SK-N-MC (cell line): ENCODE measurements at places on chromosomes 3 and 15.
A peak's percentile ranks its signal among the peaks of the same experiment; 100 is the strongest.

GRCh38 chr15:97141360-97141759, 810.9 kb downstream of the NR2F2 start:
- DNase-seq, result no peak

GRCh38 chr3:177977381-177978158, 558.7 kb upstream of the KCNMB2 start:
- no peak for DNase-seq

GRCh38 chr3:100360757-100361496, 26.4 kb downstream of the NIT2 start:
- DNase-seq, result no peak

- no peak for DNase-seq
Observed at GRCh38 chr15:80264031-80264430, 12.0 kb upstream of the CTXND1 start.

DNA sequence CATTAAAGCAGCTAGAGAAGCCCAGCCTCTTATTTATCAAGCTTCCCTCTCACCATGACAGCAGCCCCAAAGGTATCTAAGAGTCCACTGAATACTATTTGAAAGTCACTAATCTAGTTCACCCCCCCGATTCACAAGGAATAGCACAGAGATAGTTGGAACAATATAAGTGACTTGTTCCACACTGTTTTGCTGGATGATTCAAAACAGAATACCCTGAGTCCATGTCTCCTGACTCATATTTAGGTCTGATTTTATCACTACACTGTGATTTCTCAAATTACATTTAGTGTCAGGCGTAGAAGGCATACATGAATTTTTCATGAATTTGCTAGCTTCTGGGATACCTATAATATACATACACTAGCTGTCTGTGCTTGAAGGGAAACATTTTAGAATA, 18.7 kb upstream of the EOGT start:
- no peak for DNase-seq

- DNase-seq, result no peak
Observed at GRCh38 chr3:124383846-124384466, 346.3 kb upstream of the UMPS start.

- no peak for DNase-seq
Observed at GRCh38 chr3:112604536-112604935, 36.4 kb downstream of the CCDC80 start.

- DNase-seq, result no peak
Observed at GRCh38 chr15:75112278-75112847, 89.0 kb downstream of the PPCDC start.

DNA sequence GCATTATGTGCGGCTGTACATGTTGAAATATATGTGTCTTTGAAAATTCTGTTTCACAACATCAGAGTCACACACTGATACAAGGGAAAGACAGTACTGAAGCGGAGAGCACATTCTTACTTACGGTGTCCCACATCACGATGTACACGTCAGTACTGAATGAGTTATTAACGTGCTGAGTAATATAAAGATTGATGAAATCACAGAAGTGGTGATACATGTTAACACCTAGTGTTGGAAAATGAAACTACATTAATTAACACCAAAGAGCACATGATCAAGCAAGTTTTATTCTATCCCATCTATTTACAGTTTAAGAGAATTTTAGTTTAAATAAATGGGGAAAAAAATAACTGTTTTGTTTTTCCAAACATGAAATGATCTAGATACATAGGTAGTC, 15.6 kb downstream of the EOGT start:
- no peak for DNase-seq

GRCh38 chr15:72591361-72591760, 63.1 kb upstream of the GOLGA6B start:
- no peak for DNase-seq

GRCh38 chr3:177516158-177517011, 319.1 kb upstream of the TBL1XR1 start:
- DNase-seq, result peak; percentile 32

GRCh38 chr15:100241572-100242482, 99.9 kb downstream of the ADAMTS17 start:
- no peak for DNase-seq

GRCh38 chr15:83283813-83284558, 478 bp downstream of the BNC1 start:
- no peak for DNase-seq

- DNase-seq, result no peak
Observed at GRCh38 chr3:141981084-141981483, 104.6 kb downstream of the ATP1B3 start.

DNA sequence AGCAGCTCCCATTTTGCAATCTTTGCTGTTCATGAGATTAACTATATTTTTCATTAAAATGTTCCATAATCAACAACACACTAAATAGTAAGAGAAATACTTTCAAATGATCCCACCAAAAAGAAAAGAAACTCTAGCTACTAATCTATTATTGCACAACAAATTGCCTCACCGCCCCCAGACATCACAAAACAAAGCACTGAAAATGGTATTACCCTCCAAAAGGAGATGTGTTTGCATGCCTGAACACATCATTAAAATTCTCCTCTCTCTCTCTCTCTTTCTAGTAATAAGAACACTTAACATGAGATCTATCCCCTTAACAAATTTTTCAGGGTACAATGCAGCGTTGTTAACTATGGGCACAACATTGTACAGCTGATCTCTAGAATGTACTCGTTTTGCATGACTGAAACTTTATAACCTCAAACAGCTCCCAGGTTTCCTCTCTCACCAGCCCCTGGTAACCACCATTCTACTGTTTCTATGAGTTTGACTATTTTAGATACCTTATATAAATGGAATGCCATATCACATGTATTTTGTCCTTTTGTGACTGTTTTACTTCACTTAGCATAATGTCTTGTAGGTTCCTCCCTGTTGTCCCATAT, 33.1 kb downstream of the WNT5A start:
- DNase-seq, result no peak

GRCh38 chr15:85010386-85011159, 28.9 kb downstream of the PDE8A start:
- no peak for DNase-seq

DNA sequence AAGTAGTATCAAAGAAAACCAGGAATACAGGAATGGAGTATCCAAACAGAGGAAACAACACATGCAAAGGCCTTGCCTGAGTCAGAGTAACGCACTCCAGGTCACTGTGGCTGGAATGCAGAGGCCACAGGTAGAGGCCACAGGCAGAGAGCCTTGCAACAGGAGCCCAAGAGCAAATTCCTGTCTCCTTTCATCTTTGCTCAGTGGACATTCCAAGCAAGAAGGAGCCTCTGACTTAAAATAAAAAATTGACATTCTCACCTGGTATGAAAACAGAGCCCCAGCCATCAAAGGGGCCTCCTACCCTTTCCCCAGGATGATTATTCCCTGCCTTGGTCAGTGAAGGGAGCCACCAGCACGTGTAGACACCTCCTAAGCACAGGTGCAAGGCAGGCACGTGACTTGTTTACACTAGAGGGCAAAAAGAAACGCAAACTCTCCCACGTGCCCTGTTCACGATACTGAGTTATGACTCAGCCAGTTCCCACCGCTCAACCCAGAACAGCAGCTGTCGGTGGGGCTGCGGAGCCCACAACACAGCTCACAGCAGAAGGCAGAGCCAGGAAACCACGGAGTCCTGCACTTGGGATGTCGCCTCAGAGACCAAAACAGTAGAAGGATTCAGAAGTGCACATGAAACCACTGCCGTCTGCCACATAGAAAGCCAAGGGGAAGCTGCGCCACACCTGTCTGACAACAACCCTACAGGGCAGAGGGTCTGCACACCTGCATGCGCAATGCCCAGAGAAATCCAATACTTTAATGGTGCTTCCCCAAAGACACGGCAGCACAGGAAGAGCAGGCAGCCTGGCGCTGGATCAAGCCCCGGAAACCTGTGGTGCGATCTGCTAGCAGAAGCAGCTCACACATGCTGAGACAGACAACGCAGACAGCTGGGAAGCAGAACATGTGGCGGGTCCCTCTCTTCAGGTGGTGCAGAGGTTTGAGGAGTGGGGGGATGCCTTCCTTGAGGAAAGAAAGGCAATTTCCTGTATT, 52.1 kb downstream of the ITGB5 start:
- DNase-seq, result no peak

- DNase-seq, result no peak
Observed at GRCh38 chr3:17798000-17798399, 55.6 kb upstream of the TBC1D5 start.

DNA sequence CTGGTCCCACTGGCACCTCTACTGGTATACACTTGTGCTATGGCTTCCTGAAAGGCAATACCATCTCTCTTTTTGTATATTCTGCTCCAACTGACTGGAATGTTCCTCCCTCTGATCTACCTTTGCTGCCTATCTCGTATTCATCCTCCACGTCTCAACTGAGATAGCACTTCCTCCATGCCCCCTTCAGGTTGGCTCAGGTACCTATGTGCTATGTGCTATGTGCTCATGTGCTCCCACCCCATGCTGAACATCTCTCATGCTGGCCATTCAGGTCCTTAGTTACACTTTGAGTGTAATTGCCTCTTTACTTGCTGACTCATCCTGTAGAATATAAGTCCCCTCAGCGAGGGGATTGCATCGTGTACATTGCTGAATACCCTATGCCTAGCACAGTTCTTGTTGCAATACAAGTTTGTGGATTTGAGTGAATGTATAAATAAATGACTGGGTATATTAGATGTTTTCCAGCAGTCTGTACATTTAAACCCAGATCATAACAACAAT, 156.9 kb downstream of the SOX2 start:
- DNase-seq, result no peak

GRCh38 chr3:120057626-120058025, 36.6 kb downstream of the GSK3B start:
- DNase-seq, result no peak

GRCh38 chr15:73344056-73344455, 24.7 kb downstream of the HCN4 start:
- no peak for DNase-seq

- no peak for DNase-seq
Observed at GRCh38 chr3:72082186-72082715, 297.3 kb upstream of the PROK2 start.

- DNase-seq, result no peak
Observed at GRCh38 chr15:31437686-31438085, 111.1 kb downstream of the KLF13 start.
